ENCODE measurements at places on chromosomes 12 and 14.

- DNase-seq = no peak
Measured at GRCh38 chr12:93713800-93714199, 36.6 kb downstream of the CRADD start.

DNA sequence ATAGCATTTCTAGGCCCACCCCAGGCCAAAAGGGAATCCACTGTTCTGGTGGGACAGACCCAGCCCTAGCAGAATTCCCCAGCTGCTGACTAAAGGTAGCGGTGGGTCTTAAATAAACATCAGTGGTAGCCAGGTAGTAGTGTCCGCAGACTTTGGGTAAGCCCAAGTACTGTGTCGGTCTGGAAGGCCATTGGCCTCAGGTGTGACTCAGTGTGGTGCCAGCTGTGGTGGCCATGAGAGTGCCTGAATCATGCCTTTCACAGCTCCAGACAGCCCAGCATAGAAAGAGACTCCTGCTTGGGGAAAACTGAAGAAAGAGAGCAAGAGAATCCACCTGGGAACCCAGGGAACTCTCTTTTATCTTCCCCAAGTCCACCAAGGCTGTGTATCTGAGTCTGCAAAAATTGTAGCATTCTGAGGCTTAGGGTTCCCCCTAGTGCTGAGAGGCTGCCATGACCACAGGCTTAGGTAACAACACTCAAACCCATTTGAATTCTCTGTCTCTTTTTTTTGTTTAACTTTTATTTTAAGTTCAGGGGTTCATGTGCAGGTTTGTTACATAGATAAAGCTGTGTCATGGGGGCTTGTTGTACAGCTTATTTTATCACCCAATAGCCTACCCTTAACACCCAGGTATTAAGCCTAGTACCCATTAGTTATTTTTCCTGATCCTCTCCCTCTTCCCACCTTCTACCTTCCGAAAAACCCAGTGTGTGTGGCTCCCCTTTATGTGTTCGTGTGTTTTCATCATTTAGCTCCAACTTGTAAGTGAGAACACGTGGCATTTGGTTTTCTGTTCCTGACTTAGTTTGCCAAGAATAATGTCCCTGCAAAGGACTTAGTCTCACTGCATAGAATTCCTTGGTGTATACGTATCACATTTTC, 16.7 kb upstream of the CD163L1 start:
- DNase-seq = peak; percentile 81

- DNase-seq = no peak
Measured at GRCh38 chr12:40853221-40853620, 161.0 kb downstream of the CNTN1 start.

- DNase-seq = no peak
Measured at GRCh38 chr12:53463802-53464560, 12.1 kb downstream of the PCBP2 start.

DNA sequence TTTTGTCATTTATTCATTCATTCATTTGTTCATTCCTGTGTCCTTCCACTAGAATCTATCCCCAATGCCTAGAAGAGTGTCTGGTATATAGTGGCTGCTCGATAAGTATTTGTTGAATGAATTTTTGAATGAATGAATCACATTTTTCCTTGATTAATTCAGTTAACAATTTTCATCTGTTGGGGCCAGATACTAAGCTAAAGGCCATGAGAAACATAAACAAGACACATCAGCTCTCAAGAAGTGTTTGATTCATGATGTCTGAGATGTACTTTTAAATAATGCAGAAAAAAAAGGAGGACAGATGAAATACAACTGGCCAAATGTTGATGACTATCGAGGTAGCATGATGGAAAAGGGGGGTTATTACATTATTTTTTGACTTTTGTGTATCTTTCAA, 48.1 kb upstream of the TMED10 start:
- peak; percentile 18 for DNase-seq

- no peak for DNase-seq
Measured at GRCh38 chr14:54348923-54349620, 47.7 kb upstream of the CDKN3 start.

DNA sequence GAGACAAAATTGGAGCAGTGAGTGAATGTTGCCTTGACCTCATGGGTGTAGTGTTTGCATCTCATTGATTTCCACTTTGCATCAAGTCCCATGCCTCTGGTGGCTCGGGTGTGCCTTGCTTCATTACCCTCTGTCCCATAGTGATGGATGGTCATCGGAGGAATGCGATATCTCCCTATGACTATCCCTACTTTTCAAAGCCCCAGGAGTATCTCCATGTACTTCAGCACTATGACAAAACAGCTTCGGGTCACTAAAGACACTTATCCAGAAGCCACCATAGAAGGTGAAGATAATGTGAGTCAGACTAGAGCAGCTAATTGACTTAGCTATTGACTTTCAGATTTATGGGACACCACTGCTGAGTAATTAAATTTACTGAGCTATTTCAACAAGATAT, 355.1 kb upstream of the CCDC196 start:
- DNase-seq = no peak

GRCh38 chr14:51365241-51365965, 125.4 kb downstream of the TMX1 start:
- no peak for DNase-seq

DNA sequence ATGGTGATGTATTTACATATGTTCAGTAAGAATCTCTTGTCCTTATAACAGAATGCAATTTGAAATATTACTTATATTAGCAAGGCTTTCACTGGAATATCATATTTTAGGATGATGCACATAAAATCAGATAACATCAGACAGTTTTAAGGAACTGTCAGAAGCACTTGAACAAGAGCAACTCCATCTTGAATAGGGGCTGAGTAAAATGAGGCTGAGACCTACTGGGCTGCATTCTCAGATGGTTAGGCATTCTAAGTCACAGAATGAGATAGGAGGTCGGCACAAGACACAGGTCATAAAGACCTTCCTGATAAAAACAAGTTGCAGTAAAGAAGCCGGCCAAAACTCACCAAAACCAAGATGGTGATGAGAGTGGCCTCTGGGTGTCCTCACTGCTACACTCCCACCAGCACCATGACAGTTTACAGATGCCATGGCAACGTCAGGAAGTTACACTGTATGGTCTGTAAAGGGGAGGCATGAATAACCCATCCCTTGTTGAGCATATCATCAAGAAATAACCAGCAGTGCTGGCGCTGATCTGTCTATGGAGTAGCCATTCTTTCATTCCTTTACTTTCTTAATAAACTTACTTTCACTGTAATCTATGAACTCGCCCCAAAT, 27.6 kb upstream of the ETV6 start:
- no peak for DNase-seq

DNA sequence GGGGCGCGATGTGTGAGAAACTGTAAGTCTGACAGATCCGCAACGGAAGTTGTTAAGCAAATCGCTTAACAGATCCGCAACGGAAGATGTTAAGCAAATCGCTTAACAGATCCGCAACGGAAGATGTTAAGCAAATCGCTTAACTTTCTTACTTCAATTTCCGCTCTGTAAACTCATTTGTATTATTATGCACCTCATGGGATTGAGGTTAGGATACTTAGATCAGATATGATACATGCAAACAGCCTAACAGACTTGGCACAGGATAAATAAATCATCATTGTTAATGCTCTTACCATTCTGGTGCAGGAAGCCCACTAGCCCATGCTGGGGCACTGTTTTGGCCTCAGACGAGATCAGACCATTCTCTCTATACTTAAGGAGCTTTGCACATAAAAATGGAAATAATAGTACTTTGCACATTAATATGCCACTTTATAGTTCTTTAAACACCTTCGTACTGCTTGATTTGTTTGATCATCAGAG, 399 bp downstream of the NCAPD2 start:
- DNase-seq = no peak

DNA sequence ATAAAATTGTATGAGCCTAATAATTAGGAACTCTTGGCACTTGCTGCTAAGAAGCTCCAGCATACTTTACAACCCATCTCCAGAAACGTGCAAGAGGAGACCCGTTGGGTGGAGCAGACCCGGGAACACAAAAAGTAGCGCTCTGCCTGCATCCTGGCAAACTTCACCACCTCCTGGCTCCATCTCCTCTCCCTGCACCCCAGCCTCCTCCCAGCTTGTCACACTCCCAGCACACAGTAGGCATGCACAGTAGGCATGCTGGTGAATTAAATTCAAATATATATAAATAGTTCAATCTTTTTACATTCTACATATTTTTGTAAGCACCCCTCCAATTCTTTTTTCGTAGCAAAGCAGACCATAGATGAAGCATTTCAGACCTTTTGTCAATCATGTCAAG, 1.2 kb downstream of the VSIG10 start:
- DNase-seq = no peak

- no peak for DNase-seq
Measured at GRCh38 chr12:56097738-56098137, 6.6 kb upstream of the PA2G4 start.

DNA sequence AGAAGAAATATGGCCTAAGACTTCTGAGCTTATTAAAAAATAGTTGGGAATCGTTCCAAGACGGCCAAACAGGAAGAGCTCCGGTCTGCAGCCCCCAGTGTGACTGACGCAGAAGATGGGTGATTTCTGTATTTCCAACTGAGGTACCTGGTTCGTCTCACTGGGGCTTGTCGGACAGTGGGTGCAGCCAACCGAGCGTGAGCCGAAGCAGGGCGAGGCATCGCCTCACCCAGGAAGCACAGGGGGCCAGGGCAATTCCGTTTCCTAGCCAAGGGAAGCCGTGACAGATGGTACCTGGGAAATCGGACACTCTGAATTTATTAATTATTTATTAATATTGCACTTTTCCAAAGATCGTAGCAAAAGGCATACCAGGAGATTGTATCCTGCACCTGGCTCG, 857.8 kb downstream of the C12orf50 start:
- DNase-seq = no peak

DNA sequence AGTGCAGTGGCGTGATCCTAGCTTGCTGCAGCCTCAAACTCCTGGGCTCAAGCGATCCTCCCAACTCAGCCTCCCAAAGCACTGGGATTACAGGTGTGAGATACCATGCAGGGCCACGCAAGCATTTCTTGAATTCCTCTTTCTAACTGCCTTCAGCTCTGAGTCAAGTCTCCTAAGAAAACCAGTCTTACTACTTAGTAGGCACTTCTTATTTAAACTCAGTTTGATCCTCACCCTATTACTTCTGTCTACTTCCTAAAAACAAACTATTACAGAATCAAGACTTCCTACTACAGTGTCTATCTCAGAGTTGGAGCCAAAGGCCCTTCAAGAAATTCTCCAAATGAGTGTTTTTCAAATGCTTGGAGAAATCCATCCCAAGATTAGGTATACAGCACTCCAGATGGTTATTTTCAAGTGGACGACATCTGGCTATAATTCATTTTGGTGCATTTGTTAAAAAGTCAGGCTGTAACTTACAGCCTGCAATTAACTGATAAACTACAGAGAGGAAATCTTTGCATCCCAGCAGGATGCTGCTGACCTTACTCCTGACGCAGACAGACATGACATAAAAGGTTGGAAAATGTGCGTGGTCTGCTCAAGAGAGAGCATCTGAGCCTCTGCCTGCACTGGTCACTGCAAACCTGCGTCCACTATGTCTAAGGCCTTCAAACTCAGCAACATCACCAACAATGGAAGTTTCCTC, 34.7 kb downstream of the SSH1 start:
- DNase-seq = no peak

DNA sequence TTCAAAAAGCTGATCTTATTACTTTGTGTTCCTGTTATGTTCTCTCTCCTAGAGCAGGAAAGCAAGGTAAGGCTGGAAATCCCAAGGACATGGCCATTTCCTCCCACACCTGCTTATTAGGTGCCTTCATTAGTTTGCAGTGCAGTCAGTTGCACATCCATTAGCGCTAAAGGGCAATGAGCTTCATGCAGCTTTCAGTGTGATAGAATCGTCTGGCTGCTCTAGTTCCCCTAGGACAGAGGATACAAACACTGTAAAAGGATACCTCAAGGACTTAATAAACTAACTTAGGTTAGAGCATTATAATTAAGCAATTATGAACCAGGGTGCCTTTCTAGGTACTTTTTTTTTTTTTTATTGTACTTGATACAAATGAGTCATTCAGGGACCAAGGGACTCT, 21.1 kb downstream of the TMEM117 start:
- no peak for DNase-seq

DNA sequence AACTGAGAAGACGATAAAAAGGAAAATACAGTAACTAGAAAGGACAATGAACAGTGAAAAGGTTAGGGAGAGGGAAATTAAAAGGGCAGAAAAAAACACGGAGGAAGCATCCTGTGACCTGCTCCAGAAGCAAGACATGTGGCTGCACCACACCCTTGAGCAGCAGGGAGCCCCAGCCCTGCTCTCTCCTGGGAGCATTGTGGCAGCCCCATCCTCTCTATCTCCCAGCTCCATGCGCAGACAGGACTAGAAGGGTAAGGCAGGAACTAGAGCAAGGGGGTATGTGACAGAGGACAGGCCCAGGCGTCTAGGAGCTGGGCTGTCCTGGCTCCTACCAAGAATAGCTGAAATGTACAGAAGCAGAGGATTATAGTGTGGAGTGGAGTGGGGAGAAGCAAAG, 38.6 kb upstream of the SMUG1 start:
- DNase-seq = no peak

- DNase-seq = peak; percentile 64
Measured at GRCh38 chr12:91332302-91332701, 149.7 kb upstream of the DCN start.

DNA sequence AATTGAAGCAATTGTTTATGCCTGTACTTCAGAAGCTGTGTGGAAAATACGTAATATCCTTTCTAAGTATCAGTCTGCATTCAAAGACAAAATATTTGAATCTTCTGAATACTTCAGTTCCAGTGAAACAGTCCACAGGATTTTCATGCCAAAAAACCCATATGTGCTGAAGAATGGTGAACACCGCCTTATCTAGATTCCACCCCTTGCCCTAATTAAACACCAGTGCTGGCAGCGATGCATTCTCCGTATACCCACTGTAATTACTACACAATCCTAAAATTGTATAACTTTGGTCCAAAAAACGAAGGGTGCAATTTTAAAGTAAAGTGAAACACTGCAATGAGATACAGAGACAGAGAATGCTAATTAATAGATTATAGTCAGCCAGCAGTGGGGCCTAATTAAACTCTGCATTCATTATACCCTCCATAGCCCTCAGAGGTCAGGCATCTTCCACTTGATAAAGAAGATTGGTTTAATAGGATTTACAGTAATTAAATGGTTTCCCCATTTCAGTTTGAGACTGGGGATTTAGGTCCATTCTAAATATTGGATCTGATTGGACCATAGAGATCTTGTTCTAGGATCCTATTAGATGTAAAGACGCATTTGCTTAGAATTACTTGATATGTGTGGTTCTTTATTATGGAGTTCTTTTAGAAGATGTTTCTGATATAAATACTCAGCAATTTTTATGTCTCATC, 43.9 kb downstream of the ERC1 start:
- DNase-seq = no peak

Measured in adipocyte (in vitro differentiated cells).